ENCODE measurements at places on chromosomes 1 and 21.

DNA sequence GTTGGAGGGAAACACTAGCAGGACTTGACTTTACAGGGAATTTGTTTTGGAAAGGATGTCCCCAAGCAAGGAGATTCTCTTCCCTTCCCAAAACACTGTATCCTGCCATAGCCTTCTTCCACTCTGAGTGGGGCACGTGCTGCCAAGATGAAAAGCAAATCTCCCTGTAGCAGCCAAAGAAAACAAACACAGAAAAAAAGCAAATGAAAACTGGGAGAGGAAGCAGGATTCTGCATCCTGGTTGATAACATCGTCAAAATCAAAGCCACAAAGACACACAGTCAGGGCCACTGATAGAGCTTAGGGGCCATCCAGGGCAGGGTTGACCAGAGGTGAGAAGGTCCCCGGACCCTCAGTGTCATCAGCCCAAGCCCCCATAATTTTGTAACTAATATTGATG, 16.0 kb upstream of the MTARC2 start:
- no peak for DNase-seq

- DNase-seq = no peak
Observed at GRCh38 chr1:3005771-3006170, 15.5 kb upstream of the ACTRT2 start.

DNA sequence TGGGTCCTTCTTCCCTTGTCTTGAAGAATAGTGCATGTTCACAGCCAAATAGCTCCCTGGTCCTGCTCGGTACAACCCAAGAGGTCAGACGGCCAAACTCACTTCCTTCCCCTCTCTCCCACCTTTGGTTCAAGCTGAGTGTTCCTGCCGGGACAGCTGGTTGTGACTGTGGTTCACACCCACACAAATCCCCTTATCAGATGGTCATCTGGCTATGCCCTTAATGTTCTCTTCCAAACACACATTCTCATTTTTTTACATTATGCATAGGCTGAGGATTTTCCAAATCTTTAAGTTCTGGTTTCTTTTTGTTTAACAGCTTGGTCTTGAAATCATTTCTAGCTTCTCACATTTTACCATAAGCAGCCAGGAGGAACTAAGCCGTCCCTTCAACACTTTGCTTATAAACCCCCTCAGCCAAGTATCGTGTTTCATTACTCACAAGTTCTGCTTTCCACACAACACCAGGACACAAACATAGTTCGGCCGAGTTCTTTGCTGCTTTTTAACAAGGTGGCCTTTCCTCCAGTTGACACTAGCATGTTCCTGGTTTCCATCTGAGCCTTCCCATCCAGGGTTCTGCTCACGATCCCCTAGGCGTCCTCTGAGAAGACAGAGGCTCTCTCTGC, 19.7 kb upstream of the TSPEAR start:
- DNase-seq = no peak

DNA sequence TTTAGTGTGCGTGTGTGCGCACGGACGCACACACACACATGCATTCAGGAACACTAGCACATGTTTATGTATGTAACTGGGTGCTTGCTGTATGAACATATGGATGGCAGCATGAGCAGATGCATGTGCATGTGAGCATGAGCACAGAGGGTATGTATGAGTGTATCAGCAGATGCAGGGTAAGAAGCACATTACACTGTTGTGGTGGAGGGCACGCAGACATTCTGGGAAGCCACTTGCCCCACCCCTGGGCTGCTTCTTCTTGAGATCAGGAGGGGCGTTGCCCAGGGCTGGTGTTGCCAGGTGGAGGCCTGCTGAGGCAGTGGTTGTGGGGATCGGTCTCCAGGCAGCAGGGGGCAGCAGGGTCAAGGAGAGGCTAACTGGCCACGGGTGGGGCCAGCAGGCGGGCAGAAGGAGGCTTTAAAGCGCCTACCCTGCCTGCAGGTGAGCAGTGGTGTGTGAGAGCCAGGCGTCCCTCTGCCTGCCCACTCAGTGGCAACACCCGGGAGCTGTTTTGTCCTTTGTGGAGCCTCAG, 3.9 kb upstream of the P3R3URF start:
- no peak for DNase-seq

GRCh38 chr1:55285834-55286233, 70.7 kb upstream of the USP24 start:
- DNase-seq = no peak

- DNase-seq = no peak
Observed at GRCh38 chr1:98749152-98749756, 87.7 kb downstream of the SNX7 start.

DNA sequence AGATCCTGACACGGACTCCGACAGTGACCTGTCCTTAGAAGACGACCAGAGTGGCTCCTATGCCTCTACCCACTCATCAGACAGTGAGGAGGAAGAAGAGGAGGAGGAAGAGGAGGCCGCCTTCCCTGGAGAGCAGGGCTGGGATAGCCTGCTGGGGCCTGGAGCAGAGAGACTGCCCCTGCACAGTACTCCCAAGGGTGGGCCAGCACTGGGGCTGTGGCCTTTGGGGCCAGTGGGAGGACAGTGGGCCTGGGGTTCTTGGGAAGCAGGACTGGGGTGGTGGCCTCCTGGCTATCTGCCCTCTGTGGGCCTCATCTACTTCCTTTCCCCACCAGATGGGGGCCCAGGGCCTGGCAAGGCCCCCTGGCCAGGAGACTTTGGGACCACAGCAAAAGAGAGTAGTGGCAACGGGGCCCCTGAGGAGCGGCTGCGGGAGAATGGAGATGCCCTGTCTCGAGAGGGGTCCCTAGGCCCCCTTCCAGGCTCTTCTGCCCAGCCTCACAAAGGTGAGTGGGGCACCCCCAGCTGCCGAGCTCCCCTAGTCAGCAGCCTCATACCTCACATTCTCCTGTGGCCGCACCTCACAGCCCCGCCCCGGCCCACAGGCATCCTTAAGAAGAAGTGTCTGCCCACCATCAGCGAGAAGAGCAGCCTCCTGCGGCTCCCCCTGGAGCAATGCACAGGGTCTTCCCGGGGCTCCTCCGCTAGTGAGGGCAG, 10.0 kb downstream of the PSRC1 start:
- DNase-seq = no peak
